Daoy (cell line): ENCODE measurements at places on chromosomes 16 and 17. TPM values are rescaled to one million over a fixed set of nuclear protein-coding genes. Genes with fewer than 3 reads are reported as not detected.

OR2C1 gene
- not detected in 2 replicates for total RNA-seq

PMP22 gene
- 26.7 and 32.4 TPM in 2 replicates for total RNA-seq

WFDC1 gene
- 0.30 TPM in 1 of 2 replicates, not detected in the other for total RNA-seq

SLC5A10 gene
- total RNA-seq = 0.06 TPM in 1 of 2 replicates, not detected in the other

MYOCD gene
- 1.4 and 2.5 TPM in 2 replicates for total RNA-seq

UMOD gene
- total RNA-seq = not detected in 2 replicates

TNFRSF17 gene
- total RNA-seq = not detected in 2 replicates

CES1 gene
- 0.17 and 9.0 TPM in 2 replicates for total RNA-seq

CD300LB gene
- total RNA-seq = not detected in 2 replicates

KCNJ18 gene
- not detected in 2 replicates for total RNA-seq

OTOP2 gene
- total RNA-seq = not detected in 2 replicates

- no peak for DNase-seq
Measured at GRCh38 chr17:38727736-38728135, 2.4 kb upstream of the CISD3 start.

GRCh38 chr17:39400547-39401411 is 647 bp downstream of the FBXL20 start:
- DNase-seq = no peak

DNA sequence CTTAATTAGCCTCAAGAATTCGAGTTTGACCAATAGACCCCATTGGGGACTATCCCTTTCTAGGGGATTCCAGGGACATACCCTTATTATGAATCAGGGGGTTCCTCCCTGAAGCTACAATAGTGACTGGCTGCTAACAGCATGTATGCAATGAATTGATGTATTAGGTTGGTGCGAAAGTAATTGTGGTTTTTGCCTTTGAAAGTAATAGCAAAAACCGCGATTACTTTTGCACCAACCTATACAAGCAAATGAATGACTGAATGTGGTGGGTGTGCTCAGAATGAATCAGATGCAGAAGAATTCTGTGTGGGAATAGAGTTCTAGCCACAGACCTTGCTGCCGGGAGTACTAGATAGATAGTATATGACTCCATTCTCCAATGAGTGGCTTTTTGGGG is 76.7 kb downstream of the HLF start:
- peak; percentile 54 for DNase-seq

- peak; percentile 29 for DNase-seq
Measured at GRCh38 chr17:41211845-41212466, 14.5 kb upstream of the KRTAP9-2 start.

DNA sequence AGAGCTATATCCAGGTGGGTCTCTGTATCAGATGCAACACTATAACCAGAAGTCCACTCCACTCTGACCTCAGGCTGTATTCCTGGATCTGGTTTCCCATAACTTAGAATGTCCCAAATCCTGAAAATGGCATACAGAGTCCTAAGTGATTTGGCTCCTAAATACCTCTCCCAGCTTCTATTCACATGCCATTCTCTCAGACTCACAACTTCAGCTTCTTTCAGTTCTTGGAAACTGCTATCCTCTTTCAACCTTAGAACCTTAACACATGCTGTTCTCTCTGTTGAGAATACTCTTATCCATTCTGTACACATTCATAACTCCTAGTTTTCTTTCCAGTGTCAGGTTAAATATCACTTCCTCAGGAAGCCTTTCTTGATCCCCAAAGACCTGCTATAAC is 132.0 kb downstream of the BRIP1 start:
- no peak for DNase-seq

DNA sequence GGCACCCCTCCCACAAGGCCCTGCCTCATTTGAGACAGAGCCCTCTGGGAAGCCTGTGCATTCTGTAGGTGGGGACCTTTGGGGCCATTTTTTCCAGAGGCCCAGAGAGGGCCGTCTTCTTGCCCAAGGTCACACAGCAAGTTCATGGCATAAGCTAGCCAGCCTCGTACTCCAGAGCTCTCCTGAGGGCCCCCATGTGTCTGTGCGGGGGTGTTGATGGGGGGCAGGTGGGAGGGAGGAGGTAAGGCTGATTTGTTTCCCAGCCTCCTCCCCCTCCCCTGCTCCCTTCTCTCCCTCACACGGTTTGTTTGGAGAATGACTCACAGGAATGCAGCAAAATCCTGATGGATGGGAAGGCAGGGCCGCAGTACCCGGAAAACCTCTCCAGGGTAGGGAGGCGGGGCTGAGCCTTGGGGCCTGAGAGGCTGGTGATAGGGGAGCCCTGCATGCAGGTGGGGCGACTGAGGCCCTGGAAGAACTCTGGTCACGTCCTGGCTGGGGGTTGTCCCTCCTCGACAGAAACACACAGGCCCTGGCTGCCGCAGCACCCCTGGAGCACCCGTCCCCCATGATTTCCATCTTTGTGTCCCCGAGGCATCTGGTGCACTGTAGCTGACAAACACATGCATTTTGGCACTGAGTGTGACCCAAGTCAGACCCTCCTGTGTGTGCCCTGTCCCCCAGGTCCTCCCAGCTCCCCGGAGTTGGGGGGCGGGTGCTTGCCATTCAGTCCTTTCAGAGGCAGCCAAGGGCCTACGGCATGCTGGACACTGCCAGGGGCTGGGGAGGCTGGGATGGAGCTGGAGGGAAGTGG is 29.7 kb downstream of the RAI1 start:
- peak; percentile 96 for DNase-seq

GRCh38 chr17:72862276-72862999 is 230.1 kb downstream of the SLC39A11 start:
- no peak for DNase-seq

- no peak for DNase-seq
Measured at GRCh38 chr17:45020354-45021138, 30.9 kb downstream of the DCAKD start.

DNA sequence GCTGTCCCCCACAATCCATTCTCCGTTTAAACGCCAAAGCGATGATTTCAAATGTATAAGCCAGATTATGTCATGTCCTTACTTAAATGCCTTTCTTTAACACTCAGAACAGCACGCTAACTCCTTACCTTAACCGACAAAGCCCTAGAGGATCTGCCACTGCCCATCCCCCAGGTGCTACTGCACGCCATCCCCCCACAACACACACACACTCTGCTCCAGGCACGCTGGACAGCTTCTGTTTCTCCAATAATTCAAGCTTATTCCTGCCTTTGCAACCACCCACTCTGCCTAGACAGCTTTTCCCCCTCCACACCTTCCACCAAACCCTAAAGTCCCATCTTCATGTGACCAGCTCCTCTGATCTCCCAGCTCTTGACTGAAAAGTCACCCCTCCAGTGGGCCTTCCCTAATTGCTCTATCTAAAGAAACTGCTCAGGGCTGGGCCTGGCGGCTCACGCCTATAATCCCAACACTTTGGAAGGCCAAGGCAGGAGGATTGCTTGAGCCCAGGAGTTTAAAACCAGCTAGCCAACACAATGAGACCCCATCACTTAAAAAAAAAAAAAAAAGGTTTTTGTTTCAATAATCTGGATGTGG is 38.9 kb upstream of the RPL38 start:
- no peak for DNase-seq

DNA sequence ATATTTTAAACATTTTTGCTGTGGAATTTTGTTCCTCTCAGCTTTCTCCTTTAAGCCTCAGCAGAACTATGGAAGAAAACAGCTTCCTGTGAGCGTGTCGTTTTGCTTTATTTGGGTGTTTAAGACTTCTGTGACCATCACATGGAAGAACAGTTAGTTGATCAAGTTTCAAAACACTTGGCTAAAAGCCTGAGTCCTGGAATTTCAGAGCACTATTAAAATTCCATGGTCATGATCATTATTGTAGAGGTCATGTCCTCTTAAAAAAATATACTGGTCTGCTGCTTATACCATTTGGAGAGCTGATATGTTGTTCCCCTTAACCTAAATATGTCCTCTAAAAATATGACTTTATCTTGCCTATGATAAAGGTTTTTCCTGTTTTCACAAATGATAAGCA is 12.6 kb upstream of the CDR2 start:
- peak; percentile 60 for DNase-seq

DNA sequence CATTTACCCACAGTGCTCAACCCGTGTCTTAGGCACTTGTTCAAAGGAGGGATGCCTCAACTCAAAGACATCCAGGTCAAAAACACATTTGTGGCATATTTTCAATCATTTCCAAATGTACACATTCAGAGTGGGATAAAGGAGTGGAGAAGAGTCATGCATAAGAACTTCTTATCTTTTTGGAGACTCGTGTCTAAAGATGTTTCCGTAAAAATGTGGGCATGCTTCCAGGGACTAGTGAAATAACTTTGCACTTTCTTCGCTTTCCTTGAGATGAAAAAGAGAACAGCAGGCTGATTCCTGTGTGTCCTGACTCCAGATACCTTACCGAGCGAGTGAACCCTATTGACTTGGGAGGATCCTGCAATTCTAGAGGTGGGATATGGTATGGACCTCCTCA is 256.6 kb upstream of the KCNJ16 start:
- DNase-seq = no peak

GRCh38 chr17:49597928-49598655 is 22.4 kb downstream of the NXPH3 start:
- DNase-seq = no peak

- DNase-seq = peak; percentile 55
Measured at GRCh38 chr17:40069751-40070708, 7.3 kb downstream of the THRA start.

- DNase-seq = peak; percentile 25
Measured at GRCh38 chr17:44132275-44132821, 8.9 kb upstream of the HDAC5 start.

DNA sequence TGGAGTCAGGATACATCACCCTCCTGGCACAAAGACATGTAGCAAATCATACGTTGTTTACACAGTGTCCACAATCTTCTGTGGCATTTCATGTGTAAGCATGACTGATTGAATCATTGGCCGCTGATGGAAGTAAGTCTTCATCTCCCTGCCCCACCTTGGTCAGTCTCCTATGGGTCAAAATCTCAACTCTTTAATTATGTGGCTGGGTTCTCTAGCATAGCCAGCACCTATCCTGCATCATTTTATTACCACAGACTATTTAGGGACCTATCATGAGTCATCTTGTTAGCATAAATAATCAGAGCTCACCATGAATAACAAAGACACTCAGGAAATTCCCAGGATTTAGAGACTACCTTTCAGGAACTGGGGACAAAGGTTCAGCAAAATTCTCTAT is 15.9 kb downstream of the TANC2 start:
- no peak for DNase-seq

DNA sequence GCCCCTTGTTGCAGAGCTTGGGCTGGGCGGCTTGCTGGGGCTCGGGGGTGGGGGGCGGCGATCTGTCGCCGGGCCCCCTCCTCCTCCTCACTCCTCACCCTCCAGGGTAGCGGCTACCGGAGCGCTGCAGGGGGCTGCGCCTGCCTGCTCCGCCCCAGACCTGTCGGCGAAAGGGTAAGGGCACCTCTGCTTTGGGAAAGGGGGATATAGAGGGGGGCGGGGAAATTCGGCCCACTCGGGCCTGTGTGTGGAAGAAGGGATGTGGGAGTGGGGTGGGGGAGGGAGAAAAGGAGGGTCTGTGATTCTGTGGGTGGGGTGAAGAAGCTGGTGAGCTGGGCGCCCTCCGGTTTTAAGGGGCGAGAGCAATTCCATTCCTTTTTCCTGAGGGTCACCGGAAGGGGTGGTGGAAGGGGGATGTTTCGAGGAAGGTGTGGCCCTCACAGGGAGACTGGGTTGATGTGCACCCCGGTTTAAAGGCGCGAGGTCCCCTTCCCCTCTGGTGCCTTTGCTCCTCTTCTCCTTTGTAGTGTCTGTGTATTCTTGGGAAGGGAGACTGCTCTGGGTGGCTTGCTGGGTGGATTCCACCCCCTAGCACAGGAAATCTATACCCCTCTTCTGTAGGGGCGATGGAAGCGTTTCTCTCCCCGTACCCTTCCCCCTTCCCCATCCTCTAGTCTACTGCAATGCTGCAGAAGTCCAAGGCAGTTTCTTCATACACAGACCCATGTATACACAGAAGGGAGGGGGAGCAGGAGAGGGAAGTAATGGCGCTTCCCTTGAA is 878 bp downstream of the TAOK1 start:
- DNase-seq = peak; percentile 19

DNA sequence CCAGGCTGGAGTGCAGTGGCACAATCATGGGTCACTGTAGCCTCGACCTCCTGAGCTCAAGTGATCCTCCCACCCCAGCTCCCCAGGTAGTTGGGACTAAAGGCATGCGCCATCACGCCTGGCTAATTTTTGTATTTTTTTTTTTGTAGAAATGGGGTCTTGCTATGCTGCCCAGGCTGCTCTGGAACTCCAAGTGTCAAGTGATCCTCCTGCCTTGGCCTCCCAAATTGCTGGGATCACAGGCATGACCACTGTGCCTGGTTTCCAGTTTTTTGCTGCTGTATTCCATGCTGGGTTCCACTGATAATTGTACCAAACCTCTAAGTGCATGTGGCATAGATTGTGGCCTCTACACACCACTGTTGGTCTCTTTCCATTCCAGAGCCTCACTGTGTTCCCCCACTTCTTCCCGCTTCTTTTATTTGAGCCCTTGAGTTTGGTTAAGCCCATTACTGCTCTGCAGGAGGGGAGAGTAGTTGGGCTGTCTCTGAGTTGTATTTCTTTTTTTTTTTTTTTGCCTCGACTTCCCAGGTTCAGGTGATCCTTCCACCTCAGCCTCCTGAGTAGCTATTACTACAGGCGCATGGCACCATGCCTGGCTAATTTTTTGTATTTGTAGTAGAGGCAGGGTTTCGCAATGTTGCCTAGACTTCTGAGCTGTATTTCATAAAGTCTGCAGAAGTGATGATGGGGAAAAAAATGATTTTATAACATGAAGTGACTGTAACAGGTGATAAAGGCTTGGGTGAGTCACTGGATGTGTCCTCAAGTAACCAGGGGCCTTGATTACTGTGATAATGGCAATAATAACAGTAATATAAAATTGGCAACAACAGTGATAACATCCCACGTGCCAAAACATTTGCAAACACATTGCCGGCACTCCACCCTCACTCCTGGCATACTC is 30.0 kb downstream of the EEF2K start:
- no peak for DNase-seq

- DNase-seq = no peak
Measured at GRCh38 chr16:8722025-8722348, 47.6 kb downstream of the ABAT start.

DNA sequence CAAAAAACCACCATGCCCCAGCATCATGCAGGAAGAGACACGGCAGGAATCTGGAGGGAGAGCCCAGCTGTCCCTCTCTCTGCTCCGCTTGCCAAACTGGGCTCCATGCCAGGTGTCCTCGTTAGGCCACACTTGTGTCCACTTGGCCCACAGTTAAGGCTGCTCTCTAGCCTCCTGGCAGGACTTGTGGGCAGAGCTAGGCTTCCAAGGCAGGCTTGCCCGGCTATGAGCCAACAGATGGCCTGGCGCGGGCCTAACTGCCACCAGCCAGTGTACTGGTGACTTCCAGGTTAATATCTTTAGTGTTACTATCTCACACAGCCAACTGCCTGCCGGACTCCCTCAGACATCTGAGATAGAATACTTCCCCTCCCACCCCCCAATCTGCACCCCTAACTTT is 10.6 kb downstream of the ATP6V0D1 start:
- DNase-seq = no peak

- DNase-seq = no peak
Measured at GRCh38 chr17:50133769-50134099, 3.8 kb upstream of the SAMD14 start.

- DNase-seq = no peak
Measured at GRCh38 chr17:81655378-81656117, 794 bp downstream of the PDE6G start.
